A172 (cell line): ENCODE measurements at places on chromosomes 5 and 9. TPM values are rescaled to one million over a fixed set of nuclear protein-coding genes. Genes with fewer than 3 reads are reported as not detected.

Gene ZBED3
- total RNA-seq = 0.71 and 0.89 TPM in 2 replicates

DNA sequence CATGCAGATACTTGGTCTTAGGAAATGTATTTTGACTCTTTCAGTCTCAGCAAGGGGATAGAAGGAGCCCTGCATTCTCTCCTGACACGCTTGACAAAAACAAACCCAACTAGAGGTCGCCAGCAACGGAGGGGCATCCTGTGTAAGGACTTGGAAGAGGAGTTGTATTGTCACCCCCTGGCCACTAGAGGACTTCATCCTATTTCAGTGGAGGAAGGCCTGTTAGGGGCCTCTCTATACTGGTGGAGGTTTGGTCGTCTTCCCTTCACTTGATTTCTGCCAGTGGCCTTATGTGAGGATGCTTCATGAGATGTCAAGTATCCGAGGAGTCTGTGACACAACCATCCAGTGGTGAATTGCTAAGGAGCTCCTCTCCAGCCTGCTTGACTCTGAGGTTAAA, 122.8 kb upstream of the STC2 start:
- peak; percentile 44 for DNase-seq

GRCh38 chr9:93301291-93301811, 117.4 kb downstream of the WNK2 start:
- no peak for DNase-seq

- DNase-seq = no peak
These were observed 41.6 kb upstream of the MROH2B start for GRCh38 chr5:41112486-41113455.

DNA sequence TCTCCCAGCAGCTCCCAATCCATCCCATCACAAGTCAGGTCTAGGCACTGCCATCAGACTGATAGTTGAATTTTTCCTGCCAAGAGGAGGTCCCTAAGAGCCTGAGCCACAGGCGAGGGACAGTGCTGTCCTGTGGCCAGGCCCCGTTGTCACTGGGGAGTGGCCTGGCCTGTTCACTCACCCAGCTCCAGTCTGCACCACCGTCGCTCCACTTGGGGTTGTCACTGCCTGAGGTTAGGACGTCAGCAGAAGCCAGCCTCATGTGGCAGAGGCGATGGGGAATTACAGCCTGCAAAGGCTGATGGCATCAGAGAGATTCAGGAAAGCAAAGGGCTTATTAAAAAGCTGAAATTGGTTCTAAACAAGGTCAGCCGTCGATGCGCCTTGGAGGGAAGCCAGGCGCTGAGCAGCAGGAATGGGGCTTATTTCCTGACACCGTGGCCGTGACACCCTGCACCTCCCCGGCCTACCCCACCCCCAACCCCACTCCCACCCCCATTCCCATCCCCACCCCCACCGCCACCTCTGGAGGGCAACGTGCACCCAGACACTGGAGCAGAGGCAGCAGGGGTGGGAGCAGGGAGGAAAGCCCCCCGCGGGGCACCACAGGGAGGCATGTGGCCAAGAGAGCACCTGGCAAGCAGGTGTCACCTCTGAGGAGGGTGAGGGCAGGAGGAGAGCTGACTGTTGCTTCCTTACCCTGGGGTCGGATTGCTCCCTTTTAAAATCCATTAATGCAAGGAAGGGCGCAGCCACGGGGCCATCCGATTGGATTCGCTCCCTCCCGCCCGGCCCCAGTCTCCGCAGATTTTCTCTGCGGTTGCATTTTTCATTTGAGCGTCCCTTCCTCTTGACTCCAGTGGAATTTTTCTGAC, 3.1 kb upstream of the DBH start:
- no peak for DNase-seq
